Activated CD8-positive, alpha-beta T cell treated with anti-CD3 and anti-CD28 coated beads for 36 hours (primary cell): ENCODE measurements at places on chromosomes 7 and 10. TPM values are rescaled to one million over a fixed set of nuclear protein-coding genes. Genes with fewer than 3 reads are reported as not detected.

Gene GRK5
- 14.8 TPM for total RNA-seq

Gene MSANTD7
- total RNA-seq = 23.9 TPM

Gene FAM237B
- total RNA-seq = not detected

Gene ZNF800
- 31.1 TPM for total RNA-seq

Gene SYNPO2L
- total RNA-seq = not detected

Gene LRMDA
- not detected for total RNA-seq

Gene NPY4R2
- not detected for total RNA-seq

Gene PLXNA4
- total RNA-seq = 0.18 TPM

Gene ANXA8
- total RNA-seq = not detected

Gene TMEM270
- total RNA-seq = not detected

Gene STEAP2
- not detected for total RNA-seq

Gene CADPS2
- not detected for total RNA-seq

Gene DRGX
- total RNA-seq = not detected

Gene ZNF117
- 5.8 TPM for total RNA-seq

Gene SEM1
- 36.4 TPM for total RNA-seq

Gene WNT8B
- 0.47 TPM for total RNA-seq

Gene GHRHR
- not detected for total RNA-seq

Gene AKR1D1
- total RNA-seq = not detected

Gene OSBPL3
- total RNA-seq = 45.7 TPM

Gene C7orf57
- total RNA-seq = 0.74 TPM

Gene RAMP3
- total RNA-seq = not detected

Gene PTPN20
- total RNA-seq = 0.11 TPM

Gene CACNA2D1
- total RNA-seq = not detected

Gene METTL2B
- total RNA-seq = 38.9 TPM

Gene PARD3
- total RNA-seq = 2.0 TPM

Gene SHTN1
- total RNA-seq = not detected

Gene TBX20
- total RNA-seq = not detected

Gene MALRD1
- 0.29 TPM for total RNA-seq

Gene ANKRD61
- total RNA-seq = 0.27 TPM

Gene KIAA1549
- 1.3 TPM for total RNA-seq

Gene IL6
- total RNA-seq = not detected
